ENCODE measurements at places on chromosomes 4 and X.
A peak's percentile ranks its signal among the peaks of the same experiment; 100 is the strongest.

- DNase-seq = no peak
Observed at GRCh38 chr4:164621886-164622521, 131.9 kb upstream of the SMIM31 start.

DNA sequence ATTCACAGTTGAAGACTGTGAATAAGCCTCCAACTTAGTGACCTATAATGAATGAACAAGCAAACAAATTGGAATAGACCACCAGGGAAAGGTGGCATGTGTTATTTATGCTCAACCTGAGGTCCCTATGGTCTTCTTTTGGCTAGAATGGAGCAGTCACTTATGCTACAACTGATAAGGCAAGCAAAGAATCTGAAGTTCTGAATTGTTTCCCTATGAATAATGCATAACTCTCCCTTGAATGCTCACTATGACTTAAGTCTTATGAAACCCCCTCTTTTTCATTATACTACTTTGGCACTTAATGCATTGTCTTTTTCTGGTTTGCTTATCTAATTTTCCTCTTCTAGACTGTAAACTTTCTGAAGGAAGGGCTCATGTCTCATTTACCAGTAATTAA lies 2.6 kb downstream of the GIMD1 start:
- peak; percentile 2 for DNase-seq

DNA sequence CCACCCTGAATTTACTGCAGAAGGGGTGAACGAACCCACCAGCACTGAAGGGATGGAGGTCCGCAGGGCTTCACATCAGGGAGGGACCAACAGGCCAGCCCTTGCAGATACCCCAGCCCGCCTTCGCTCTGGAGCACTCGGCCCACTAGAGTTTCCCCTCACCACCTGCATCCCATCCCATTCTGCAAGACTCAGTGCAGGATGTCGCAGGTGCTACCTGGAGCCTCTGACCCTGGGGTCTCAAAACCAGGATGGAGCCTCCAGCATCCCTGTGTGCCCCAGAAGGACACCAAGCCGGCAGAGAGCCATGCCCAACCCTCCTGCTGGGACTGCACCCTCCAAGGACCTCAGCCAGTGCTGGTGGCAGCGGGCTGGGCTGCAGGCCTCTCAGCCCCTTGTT lies 57.6 kb upstream of the ADRA2C start:
- DNase-seq = no peak

- no peak for DNase-seq
Observed at GRCh38 chrX:120672841-120673530, 43.1 kb upstream of the C1GALT1C1 start.

DNA sequence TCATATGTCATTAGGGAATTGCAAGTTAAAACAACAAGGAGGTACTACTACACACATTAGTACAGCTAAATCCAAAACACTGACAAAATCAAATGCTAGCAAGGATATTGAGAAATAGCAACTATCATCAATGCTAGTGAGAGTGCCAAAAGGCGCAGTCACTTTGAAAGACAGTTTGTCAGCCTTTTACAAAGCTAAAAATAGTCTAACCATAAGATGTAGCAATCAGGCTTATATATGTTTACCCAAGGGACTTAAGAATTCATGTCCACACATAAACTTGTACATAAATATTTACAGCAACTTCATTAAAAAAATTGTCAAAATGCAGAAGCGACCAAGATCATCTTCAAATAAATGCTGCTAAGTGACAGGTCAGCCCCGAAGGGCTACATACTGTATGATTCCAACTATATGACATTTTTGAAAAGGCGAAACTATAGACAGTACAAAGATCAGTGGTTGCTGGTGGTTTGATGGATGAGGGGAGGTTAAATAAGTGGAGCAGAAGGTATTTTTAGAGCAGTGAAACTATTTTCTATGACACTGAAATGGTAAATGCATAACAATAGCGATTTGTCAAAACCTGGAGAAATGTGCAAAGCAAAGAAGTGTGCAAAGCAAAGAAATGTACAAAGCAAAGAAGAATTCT lies 704.8 kb downstream of the ARAP2 start:
- no peak for DNase-seq

DNA sequence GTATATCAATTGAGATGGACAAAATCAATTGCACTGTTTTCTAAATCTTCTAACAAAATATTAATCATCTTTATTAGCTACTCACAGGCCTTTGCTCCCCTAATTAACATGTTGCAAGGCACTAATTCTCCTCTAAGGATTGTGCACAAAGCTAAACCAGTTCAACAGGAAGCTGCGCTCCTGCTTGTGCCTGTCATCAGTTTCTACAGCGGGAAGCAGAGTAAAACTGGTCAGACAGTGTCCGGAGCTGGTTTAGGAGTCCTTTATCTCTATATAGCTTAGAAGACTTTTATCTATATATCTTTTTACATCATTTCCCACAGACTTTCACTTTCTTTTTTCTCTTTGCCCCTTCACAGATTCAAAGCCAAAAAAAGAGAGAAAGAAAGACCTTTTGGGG lies 79.1 kb downstream of the ELOVL6 start:
- DNase-seq = no peak

DNA sequence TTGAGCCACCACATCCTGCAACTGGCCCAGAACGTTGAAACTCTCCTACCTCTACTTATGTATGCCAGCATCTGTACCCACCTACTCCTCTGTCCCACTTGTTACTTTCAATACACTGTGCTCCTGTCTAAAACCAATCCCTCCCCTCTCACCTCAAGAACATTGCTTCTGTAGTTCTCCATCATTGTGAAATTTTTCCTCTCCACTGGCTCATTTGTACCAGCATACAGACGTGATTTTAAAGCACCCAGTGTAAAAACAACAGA lies 25.5 kb upstream of the USO1 start:
- DNase-seq = no peak

DNA sequence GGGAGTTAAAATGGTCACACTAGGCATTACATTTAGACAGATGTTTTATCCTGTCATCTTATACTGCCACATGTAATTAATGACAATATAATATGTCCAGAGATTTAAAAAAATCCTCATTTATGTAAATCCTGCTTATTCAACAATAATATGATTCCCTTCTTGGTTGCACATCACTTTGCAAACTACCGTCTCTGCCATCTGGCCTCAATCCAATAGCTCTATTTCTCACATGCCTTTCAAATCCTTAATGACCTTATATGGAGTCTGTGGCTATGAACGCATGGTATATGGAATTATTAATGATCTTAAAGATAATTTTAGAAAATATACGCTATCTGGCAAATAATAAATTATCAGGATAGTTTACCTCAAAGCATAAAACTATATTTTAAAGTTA lies 144.5 kb downstream of the NPNT start:
- no peak for DNase-seq

DNA sequence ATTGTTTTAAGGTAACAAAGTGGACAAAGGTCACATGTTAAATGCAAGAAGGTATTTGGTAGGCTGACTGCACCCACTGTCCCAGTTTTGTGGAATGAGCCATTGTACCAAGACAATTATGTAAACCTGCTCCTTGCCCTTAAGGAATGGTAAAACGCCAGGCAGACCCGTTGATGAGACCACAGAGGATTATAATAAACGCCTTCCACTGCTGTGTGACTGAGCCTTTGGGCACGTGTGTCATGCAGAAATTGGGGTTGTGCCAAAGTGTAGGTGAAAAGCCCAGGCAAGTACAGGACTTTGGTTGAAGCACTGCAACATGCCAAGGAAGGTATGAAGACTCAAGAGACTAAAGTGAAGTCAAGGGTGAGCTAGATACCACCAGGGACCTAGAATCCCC lies 59.7 kb downstream of the LRRC66 start:
- no peak for DNase-seq

- DNase-seq = no peak
Observed at GRCh38 chrX:104430742-104431119, 135.3 kb upstream of the IL1RAPL2 start.

DNA sequence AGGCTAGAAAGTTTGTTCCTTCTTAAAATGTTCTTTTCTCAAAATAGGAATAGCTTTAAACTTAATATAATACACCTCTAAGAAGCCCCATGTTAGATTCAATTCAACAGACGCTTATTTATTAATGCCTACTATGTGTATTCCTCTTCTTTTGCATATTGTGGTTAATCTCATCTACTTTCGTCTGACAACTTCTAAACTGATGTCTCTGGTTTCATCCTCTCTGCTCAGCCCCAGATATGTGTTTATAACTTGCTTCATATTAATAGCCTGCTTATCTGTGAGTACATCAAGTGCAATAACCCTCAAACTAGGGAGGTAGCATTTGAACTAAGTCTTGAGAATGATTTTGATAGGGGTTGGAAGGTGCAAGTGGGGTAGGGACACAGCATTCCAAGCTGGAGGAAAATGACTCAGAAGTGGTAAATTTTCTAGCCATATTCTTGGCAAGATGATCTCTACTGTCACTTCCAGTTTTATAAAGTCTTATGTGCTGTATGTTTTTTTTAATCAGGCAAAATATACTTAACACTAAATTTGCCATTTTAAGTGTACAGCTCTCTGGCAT lies 37.0 kb downstream of the STK26 start:
- no peak for DNase-seq

- peak; percentile 91 for DNase-seq
Observed at GRCh38 chr4:94412658-94413038, 39.1 kb upstream of the PDLIM5 start.

- no peak for DNase-seq
Observed at GRCh38 chr4:47519239-47519883, 34.3 kb downstream of the ATP10D start.

GRCh38 chrX:78326401-78326800 lies 1.0 kb downstream of the CYSLTR1 start:
- DNase-seq = no peak

DNA sequence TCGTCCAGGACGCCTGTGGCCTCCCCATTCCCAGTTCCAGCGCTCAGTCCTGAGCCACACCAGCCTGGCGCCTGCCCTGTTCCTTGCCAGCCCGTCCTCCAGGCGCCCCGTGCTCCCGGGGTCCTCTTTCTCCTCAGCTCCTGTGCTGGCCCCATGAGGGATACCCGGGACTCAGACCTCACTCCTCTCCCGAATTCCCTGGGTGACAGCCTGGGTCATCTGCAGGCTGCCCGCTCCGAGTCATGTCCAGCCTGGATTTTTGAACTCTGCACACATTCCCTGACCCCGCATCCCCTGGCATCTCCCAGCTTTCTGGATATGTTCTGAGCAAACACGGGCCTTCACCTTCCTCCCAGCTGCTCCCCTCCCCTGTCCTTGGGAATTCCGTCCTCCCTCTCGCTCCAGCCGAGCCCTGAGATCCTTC lies 14.9 kb upstream of the ADD1 start:
- no peak for DNase-seq

GRCh38 chr4:88991746-88992145 lies 65.2 kb downstream of the FAM13A start:
- peak; percentile 11 for DNase-seq

- DNase-seq = no peak
Observed at GRCh38 chrX:46561824-46562657, 11.5 kb upstream of the CHST7 start.

GRCh38 chr4:75823812-75824211 lies 78.4 kb downstream of the PPEF2 start:
- no peak for DNase-seq

GRCh38 chr4:52658641-52659000 lies 480 bp downstream of the USP46 start:
- DNase-seq = no peak

DNA sequence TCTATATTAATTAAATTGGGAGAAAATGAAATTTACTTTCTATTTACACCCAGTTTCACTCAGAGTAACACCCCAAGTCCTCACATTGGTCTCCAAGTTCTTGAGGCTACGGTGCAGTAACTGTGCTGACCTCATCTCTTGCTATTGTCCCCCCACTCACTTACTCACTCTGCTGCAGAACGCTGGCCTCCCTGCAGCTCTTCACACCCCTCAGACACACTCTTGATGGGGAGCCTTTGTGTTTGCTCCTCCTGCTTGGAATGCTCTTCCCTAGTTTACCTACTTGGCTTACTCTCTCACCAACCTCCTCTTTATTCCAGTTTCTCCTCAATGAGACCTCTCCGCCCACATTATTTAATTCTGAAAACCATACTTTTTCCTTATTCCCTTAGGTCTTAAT lies 22.2 kb upstream of the SPARCL1 start:
- no peak for DNase-seq

DNA sequence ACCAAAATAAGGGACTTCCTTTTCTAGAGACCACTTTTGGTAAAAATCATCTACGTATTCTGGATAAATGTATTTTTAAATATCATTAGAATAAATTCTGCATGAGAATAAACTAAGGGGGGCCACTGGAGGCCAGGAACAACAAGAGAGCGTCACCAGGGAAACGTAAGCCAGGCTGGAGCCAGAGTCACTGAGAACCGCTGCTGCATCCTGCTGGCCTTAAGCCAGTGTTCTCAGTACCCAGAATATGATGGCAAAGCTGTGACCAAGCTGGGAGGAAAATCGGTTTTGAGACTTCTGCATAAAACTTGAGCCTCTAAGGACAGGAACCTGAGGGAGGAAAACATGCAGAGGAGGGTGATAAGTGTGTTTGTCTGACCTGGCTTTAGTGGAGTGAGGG lies 63.0 kb upstream of the FAM9A start:
- DNase-seq = no peak

GRCh38 chr4:120000591-120001296 lies 65.9 kb downstream of the MAD2L1 start:
- no peak for DNase-seq

DNA sequence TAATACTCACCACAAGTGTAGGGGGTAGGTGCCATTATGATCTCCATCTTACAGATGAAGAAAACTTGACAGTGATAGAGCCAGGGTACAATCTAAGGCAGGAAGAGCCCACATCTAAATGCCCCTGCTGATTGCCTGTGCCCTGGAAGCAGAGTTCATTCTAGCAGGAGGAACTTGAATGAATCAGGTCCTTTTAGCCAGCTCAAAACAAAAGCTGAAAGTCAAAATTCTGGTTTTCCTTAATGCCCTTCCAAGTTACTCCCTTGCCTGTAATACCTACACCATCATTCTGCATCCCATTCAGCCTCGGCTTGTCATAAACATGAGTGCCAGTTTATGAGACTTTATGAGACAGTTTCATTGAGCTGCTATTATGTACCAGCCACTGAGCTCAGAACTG lies 89.6 kb downstream of the SCD5 start:
- DNase-seq = peak; percentile 29

- no peak for DNase-seq
Observed at GRCh38 chrX:7568597-7568996, 274.4 kb upstream of the VCX start.

DNA sequence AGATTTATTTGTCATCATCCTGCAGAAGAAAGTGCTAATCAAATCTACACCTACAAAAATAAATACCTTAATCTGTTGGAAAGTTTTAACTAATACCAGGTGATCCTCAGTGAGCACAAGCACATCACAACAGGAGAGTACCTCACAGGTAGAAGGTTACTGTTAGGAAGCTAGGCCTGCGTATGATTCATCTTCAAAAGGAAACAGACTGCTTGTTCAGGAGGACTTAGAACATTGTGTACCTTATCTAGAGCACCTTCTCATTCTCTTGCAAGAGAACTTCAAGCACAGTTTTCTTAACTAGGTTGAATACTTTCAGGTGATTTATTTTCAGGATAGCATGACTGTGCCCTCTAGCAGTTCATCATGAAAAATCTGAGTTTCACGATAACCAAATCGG lies 54.2 kb downstream of the MND1 start:
- DNase-seq = no peak
